WTC11 (cell line): ENCODE measurements at places on chromosomes 16 and 17.

GRCh38 chr17:47741109-47741792 is 8.2 kb downstream of the TBX21 start:
- DNase-seq = no peak

DNA sequence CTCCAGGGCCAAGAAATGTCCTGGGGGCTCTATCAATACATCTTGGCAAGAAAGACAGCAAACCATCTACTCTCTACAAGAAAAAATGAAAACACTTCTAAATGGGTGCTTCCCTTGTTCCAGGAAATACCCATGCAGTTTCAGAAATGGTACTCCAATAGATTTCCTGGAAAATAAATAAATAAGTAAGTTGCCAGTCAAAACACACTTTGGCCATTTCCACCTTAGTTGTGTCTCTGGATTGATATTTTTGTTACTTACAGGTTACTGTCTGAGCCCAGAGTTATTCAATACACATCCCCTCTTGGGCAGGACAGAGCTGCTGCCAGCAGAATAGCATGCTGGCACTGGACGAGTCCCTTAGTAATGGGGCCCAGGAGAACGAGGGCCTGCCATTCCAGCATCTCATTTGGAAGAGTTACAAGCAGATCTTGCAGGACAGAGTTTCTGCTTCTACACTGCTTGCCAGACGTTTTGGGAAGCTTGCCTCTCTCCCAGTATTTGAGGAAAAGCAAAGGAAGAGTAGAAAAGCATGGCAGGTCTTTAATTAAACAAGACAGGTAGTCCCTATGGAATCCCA is 100.5 kb downstream of the SMG6 start:
- no peak for DNase-seq

- DNase-seq = no peak
Observed at GRCh38 chr17:31296142-31296541, 897 bp downstream of the OMG start.

GRCh38 chr16:83343935-83344366 is 463.8 kb upstream of the HSBP1 start:
- no peak for DNase-seq

DNA sequence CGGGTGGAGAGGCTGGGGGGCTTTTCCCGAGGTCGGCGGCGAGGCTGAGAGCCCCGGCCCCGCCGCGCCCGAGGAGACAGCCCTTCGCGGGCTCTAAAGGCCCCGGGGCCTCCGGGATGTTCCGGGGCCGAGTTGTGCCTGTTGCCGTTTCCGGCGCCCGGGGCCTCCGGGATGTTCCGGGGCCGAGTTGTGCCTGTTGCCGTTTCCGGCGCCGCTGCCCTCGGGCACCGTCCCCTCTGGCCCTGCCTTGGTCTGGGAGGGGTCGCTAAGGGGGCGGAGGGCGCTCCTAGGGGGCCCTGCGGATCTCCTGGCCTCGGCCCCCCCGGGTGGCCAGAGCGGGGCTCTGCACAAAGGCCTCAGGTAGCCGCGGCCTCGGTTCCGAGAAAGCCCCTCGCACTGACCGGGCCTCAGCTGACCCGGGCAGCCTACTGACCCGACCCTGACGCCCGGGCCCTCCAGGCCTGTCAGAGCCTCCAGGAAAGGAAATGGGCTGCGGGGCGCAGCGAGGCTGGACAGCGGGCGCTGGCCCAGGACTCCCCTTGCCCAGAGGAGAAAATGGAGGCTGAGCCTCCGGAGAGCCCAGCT is 24.2 kb downstream of the ACTG1 start:
- DNase-seq = no peak

DNA sequence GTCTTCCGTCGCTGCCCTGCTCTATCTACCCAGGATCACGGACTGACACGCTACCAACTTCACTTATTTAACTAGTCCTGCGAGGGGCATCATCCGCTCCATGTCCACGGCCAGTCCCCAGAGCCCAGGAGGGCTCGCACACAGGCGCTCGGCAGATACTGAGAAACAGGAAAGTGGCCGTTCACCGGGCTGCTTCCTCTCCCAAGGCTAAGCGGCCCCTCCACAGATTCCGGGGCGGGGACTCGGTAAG is 388 bp downstream of the OXLD1 start:
- DNase-seq = no peak

DNA sequence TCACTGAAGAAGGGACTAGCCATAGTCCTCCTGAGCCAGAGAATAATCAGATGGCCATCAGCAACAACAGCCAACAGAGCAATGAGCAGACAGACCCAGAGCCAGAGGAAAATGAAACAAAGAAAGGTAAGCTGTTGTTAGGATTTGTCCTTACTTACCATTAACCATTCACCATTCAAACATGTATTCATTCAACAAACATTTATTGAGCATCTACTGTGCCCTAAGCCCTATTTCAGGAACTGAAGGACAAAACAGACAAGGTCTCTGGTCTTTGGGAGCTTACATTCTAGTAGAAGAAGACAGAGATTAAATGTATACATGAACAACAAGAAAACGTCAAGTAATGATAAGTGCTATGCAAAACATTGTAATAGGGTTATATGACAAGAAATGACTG is 19.3 kb downstream of the OGFOD1 start:
- no peak for DNase-seq

DNA sequence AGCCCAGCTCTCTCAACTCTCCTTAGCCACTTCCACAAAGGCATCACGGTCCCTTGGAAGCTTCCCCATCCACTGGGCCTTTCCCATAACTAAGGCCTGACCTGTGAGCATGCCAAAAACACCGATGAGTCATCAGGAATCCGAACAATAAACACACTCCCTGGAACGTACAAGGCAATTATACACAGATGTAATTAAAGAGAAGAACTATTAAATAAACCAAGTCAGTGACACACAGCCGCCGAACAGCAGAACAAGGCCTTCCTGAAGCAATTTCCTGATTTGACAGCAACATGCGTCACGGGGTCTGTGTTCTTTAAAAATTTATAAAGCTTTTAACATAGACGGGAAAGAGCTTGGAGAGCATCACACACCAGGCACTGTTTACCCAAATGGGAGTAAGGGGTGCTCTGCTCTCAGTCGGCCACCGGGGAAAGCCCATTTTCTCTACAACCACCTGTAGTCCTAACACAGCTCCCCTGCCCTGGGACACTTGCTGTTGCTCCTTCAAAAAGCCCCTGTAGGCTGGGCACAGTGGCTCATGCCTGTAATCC is 29.4 kb downstream of the COG7 start:
- DNase-seq = no peak

GRCh38 chr17:519450-520212 is 167.0 kb upstream of the RPH3AL start:
- DNase-seq = no peak

- DNase-seq = no peak
Observed at GRCh38 chr17:69287168-69287567, 39.8 kb downstream of the ABCA5 start.
